Stimulated activated CD4-positive, alpha-beta T cell treated with anti-CD3 and anti-CD28 coated beads, Interleukin-15, amount 100 ng/mL, for 1 hour (primary cell): ENCODE measurements at places on chromosomes 13 and 19.

- no peak for DNase-seq
Measured at GRCh38 chr19:28396287-28396831, 816.6 kb downstream of the UQCRFS1 start.

DNA sequence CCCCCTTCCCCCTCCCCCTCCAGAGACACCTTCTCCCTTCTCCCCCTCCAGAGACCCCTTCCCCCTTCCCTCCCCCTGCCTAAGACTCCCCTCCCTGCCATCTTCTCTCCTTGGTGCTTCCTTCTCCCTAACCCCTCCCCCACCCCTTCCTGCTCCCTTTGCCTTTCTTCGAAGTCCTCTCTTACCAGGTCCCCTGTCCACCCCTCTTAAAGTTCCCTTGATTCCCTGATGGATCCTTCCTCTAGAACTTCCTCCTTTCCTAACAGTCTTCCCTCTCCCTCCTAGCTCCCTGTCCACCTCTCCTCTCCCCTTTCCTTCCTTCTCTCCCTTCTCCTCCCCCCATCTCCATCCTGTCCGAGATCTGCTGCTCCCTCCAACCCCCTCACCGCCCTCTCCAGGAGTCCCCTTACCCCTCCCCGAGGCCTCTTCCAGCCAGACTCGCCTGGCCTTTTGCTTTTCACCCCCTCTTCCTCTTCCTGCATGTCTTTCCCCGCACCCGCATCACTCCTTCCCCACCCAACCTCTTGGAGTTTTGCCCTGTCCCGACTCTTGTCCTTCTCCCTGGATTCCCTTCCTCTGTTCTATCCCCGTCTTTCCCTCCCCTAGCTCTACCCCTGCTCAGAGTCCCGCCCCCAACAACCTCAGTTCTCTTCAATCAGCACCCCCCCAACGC, 3.1 kb downstream of the TNFSF9 start:
- no peak for DNase-seq

- no peak for DNase-seq
Measured at GRCh38 chr19:2428321-2428690, 920 bp upstream of the TIMM13 start.

- DNase-seq, result no peak
Measured at GRCh38 chr13:56412856-56413255, 727.9 kb upstream of the PRR20A start.

DNA sequence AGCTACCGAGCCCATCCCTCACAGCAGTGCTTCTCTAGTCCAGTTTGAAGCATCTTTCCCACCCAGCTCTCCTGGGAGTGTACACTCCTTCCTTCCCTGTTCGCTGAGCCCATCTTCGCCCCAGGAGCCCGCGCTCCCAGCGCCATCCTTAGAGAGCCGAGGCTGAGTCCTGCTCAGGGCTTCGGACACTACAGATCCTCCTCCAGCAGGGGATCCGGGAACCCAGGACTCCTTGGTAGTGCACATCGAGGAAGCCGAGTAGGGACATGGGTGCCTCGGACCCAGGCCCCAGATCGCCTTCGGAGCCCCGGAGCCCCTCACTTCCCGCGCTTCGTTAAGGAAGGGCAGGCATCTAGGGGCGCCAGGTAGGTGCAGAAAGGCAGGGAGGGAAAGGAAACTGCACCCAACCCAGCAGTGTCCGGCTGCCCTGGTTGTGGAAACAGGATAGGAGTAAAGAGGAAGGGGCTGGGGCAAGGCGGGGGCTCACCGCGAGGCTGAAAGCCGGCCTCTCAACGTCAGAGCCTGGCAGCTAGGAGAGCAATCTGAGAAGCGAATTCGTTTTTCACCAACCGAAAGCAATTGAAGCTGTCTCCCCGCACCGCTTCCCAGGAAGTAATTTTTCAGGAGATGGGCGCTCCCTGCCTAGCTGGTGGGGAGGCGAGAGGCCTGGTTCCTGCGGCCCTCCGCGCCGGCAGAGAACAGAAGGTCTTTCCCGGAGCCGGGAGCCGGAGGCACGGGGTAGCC, 1.0 kb downstream of the PDX1 start:
- no peak for DNase-seq

DNA sequence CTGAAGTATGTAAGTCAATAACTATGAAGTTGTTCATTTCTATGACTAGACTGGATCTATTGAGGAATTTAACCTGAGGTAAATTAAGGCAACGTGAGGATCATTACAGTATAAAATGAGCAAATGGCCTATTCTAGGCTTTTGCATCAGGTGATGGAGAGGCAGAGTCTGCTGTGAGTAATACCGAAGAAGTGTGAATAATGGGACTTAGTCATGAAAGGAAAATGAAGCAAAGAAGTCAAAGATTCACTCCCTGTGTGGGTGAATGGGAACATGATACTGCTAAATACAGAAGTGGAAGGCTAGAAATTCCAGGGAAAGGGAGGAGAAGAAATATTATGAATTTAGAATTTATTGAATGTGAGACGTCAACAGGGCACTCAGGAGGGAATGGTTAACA, 774.1 kb downstream of the LIG4 start:
- no peak for DNase-seq

- DNase-seq, result no peak
Measured at GRCh38 chr13:44140146-44140545, 233.5 kb upstream of the SERP2 start.

- DNase-seq, result no peak
Measured at GRCh38 chr19:8352134-8352827, 9.2 kb upstream of the KANK3 start.

GRCh38 chr13:73835138-73835721, 299.0 kb downstream of the KLF12 start:
- DNase-seq, result no peak

DNA sequence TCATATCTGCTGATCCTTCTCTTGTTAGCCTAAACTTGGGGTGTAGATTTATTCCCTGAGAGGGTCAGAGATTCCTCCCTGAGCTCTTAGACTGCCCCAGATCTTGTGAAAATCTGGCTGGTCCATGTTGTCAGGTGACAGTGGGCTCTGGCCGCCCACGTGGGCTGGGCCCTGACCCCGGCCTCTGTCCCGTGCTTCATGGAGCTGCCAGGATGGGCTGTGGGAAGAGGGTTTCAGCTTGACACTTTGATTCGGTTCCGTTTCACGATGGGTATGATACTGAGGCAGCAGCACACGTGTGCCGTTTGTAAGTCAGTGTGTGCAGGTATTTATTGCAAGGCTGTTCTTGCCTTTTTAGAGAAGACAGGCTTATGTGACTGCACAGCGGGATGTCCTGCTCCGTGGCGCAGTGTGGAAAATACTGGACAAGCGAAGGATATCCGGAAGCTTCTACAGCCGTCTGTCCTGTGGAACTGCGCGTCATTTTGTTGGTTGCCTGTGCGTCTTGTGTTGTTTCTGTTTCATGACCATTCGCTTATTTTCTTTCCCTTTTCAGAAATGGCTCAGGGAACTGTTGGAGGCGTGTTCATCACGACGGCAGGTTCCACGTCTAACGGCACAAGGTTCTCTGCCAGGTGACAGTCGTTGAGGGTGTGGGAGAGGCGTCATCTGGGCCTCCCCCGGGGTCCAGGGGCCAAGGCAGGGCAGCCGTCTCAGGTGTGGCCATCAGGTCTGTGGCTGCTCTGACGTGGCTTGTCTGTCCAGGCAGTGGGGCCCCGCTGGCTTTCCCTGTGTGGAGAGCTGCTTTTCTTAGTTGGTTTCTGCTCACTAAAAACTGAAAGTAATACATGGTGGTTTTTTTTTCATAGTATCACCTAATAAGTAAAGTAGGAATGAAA, 20.5 kb downstream of the ATP4B start:
- DNase-seq, result no peak

GRCh38 chr19:40805258-40805868, 6.4 kb downstream of the EGLN2 start:
- DNase-seq, result no peak

GRCh38 chr13:110830331-110830730, 84.5 kb downstream of the ANKRD10 start:
- no peak for DNase-seq

DNA sequence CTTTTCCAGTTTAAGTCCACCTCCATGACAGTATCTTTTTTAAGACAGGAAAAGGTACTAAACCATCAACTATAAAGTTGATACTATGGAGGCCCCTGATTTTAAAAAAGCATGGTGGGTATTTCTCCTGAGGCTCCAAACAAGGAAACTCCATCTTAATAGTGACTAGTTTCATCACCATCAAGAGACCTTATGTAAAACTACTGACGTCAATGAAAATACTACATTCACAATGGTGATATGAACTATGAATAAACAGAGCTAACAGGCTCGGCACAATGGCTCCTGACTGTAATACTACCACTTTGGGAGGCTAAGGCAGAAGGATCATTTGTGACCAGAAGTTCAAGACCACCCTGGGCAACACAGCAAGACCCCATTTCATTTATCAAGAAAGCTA, 162.7 kb downstream of the KLF12 start:
- DNase-seq, result no peak

GRCh38 chr13:49098198-49098597, 121.9 kb upstream of the MLNR start:
- no peak for DNase-seq

GRCh38 chr13:28320884-28321574, 173.9 kb downstream of the FLT1 start:
- DNase-seq, result no peak

DNA sequence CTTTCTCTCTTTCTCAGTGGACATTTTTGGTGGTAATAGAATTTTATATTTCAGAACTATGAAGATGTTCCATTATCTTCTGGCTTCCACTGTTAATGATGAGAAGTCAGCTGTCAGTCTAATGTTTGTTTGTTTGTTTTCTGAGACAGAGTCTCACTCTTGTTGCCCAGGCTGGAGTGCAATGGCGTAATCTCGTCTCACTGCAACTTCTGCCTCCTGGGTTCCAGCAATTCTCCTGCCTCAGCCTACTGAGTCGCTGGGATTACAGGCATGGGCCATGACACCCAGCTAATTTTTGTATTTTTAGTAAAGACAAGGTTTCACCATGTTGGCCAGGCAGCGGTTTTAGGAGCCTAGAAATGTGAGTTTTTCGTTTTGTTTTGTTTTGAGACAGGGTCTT, 4.7 kb downstream of the ZNF317 start:
- DNase-seq, result no peak

DNA sequence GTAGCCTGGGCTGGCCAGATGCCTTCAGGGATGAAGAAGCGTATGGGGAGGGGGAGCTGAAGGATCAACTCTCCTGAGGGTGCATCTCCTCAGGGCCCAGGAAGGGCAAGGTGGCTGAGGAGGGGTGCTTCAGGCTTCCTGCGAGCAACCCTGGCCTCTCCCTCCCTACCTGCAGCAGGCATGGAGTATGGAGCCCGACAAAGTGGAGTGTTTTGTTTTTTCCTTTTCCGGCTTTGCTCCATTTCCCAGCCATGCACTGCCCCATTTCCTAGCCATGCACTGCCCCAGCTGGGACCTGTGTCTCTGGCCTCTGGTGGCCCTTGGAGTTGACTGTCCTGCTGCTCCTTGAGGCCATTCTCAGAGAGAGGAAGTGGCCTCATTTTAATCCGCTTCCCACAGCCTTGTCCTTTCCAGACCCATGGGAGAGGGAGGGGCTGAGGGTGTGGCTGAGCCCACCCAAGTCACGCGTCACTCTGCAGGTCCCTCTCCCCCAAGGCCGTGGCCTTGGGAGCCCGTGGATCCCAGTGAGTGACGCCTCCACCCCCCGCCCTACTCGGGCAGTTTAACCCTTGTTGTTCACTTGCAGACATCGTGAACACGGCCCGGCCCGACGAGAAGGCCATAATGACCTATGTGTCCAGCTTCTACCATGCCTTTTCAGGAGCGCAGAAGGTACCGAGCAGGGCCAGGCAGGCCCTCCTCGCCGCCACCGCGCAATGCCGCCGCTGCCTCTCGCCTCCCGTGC, 34.4 kb downstream of the CAPN12 start:
- DNase-seq, result no peak

DNA sequence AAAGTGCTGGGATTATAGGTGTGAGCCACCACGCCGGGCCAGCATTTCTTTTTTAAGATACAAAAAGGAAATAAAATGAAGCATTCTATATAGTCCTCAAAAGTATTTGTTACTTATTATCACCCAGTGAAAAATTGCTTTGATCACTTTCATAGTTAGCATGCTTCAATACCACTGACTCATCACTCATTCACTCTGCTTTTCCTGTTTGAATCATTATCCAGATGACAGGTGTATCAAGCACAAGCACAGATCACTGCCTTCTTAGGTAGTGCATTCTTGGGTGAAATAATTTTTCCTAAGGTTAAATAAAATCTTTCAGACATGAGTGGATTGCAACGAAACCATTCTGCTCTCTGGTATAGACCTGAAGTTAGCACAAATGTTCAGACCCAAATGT, 35.8 kb upstream of the SPART start:
- no peak for DNase-seq
